GOT3 (cell line): ENCODE measurements at places on chromosomes 2 and 18.

DNA sequence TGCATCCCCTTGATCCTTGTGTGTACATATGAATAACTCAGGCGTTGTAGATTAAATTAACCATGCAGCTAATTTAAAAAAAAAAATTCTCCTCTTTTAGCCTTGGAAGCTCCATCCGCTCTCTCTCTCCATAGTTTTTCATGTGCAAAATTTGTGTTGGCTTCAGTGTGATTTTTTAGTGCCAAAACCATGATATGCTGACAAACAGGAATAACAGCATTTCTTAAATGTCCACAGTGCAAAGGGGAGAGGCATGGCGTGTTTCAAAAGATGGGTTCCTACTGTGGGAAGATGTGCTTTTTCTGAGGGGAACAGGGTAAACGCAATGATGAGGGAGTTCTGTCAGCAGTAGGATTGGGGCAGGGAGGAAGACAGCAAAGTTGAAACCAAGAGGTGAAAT lies 247.0 kb downstream of the ICOS start:
- DNase-seq, result no peak

- DNase-seq, result no peak
Observed at GRCh38 chr18:44871771-44872170, 191.1 kb downstream of the SETBP1 start.

DNA sequence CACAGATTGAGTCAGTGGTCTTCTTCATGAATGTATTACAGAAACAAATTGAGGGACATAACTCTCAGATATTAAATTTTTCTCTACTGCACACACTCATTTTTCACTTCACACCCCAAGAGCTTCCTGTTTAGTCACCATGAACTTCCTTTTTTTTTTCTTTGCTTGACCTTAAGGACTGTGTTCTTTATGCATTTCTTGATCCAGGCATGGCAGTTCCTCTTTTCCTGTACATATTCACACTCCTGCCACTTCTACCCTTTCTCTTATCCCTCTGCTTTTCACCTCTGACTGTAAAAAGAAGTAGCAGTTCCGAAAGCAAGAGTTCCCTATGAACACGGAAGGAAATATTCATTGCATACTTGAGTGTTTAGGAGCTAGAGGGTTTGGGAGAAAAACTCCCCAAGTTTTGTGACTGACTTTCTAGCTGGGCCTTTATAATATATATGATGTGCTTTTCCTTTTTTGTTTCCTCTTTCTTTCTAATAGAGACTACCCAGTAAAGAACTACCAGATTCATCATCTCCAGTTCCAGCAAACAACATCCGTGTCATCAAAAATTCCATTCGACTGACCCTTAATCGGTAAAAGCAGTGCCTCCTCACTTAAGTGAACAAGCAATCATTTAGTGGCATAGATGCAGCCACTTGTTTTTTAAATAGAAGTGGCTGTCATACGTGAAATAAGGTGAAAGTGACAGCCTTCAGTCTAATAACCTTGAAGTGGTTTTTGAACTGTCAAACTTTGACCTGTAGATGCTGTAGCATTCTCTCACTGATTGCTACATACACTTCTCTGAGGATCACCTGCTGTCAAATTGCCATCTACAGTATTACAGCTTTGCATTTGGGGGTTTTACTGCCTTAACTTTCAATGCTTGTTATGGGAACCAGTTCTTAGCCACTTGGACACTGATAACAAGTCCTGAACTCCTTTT lies 40.8 kb downstream of the PAPOLG start:
- no peak for DNase-seq

DNA sequence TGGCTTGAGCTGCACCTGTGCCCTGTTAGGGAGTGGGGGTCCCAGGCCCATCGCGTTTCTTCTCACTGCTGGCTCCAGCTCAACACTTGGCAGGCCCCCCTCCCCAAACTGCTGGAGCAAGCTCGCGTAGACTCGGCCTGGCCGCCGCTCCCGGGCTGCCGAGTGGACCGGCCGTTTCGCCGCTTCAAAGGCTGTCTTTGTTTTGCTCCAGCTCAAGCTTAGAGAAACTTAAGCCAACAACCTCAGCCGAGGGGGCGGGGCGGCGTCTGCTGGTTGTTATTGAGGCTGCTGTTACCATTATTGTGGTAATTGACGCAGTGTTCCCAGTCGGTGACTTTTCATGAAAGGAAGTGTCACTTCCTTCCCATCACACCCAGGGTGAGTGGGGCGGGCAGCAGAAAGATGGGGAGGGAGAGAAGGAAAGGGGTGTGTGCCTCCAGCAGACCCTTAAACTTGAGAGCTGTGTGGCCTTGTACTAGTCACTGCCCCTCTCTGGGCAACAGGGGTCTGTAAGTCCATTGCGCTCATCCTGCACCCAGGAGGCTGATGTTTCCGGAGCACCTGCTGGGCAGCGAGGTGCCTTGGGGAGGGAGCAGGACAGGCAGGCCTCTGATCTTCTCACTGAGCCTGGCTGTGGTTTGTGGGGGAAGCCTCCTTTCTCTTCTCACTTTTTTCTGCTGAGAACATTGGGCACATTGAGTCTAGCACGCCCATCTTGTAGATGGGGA lies 2.1 kb downstream of the ARID5A start:
- no peak for DNase-seq

DNA sequence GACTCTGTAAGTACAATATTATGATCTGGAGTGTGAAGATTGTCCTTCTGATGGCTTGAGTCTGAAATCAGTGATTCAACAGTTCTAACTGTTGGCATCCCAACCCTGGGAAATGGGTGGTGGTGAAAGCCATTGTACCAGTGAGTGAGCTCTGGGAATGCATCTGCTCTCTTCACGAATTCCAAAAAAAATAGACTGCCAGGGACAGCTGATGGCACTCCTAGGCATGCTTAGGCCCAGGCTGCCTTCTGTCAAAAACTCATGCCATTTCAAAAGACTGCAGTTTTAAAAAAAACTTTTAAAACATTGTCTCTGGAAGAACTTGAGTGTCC lies 20.3 kb downstream of the OXER1 start:
- no peak for DNase-seq

DNA sequence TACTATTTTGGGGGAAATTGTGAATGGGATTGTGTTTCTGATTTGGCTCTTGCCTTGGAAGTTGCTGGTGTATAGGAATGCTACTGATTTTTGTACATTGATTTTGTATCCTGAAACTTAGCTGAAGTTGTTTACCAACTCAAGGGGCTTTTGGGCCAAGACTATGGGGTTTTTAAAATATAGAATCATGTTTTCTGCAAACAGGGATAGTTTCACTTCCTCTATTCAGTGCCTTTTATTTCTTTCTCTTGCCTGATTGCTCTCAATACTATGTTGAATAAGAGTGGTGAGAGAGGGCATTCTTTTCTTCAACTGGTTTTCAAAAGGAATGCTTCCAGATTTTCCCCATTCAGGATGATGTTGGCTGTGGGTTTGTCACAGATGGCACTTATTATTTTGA lies 1383.8 kb upstream of the ACVR2A start:
- no peak for DNase-seq

DNA sequence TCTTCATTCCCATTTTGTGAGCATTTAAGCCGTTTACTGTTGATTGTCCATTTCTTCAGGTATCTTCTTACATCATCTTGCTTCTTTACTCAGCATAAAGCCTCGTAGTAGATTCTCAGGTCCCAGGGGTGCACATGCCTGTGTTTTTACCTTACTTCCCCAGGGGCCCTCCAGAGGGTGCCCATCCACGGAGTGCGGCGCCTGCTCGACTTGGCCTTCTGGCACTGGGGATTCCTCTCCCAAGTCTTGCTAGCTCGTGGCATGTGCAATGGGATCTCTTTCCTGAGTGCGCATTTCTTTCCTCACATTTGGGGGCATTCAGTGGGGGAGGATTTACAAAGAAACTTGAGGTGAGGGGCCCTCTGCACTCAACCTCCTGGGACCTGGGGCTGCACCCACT lies 148.1 kb downstream of the AGAP1 start:
- DNase-seq, result no peak

GRCh38 chr2:233462202-233462785 lies 104.3 kb downstream of the USP40 start:
- DNase-seq, result no peak

- no peak for DNase-seq
Observed at GRCh38 chr2:51981783-51982182, 949.9 kb upstream of the NRXN1 start.

- no peak for DNase-seq
Observed at GRCh38 chr18:13361431-13361830, 142.9 kb downstream of the LDLRAD4 start.

- DNase-seq, result no peak
Observed at GRCh38 chr2:160208655-160209515, 8.8 kb upstream of the ITGB6 start.

DNA sequence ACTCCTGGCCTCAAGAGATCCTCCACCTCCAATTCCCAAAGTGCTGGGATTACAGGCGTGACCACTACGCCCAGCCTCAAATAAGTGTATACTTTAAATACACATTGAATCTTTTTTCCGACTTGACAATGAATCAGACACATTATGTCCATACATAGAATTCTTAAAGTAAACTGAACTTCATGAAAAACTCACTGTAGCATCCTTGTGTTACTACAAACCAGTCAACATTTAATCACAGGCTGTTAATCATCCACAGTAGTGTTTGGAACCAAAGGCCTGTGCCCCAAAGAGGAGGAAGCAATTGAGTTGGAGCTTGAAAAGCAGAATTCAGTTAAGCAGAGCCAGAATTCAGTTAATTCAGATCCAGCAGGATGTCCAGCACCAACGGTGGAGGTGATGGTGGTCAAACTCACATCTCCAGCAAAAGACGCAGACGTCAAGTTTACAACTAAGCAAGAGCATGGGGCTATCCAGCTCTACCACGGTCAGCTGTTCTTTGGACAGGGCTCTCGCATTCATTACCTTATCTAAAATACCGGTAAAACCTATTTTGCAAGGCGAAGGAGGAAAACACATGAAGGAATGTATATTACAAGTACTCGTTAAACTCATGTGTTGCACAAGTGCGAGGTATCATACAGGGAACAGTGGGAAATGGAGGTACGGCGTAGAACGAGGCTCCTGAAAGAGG lies 1.2 kb downstream of the SLC39A6 start:
- DNase-seq, result no peak

GRCh38 chr2:151470556-151470955 lies 60.9 kb downstream of the RIF1 start:
- DNase-seq, result no peak

DNA sequence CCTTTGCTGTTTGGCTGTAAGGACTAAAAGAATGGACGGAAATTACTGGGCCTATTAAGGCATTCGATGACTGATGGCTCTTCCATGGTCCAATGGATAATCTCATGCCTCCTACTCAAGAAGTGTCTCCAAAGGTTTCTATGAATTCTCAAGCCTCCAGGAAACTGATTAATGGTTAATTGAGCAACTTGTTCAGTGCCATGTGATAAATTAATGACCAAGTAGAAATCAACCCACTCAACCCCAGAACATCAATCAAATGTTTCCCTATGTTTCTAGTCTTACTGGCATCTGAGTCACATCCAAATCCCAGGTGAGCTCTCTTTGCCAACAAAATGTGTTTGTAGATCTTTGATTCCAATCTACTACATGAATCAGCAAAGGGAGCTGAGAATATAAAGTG lies 103.6 kb downstream of the NXPH2 start:
- no peak for DNase-seq

- DNase-seq, result no peak
Observed at GRCh38 chr2:105114551-105114950, 76.7 kb downstream of the MRPS9 start.

DNA sequence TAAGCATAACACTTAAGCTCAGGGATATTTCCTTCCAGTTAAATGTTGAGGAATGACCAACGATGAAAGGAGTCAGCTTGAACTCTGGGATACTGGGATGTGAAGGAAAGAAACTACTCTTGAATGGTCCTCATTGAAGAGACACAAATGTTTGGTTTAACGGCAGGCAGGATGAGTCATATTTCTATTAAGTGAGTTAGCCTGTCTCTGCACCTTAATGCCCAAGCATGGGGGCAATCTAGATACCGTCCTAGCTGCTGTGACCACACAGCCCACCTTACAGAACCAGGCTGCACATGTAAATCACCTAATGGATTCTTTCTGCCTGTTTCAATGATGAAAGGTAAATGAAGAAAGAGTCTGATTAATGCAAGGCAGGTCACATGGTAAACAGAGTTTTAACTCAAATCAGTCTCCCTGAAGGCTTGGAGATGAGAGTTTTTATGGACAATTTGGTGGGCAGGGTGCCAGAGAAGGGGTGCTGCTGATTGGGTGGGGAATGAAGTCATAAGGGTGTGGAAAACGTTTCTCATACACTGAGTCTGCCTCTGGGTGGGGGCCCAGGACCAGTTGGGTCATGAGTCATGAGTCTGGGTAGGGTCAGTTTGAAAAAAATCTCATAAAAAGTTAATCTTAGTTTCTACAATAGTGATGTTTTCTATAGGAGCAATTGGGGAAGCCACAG lies 144.6 kb upstream of the MMADHC start:
- no peak for DNase-seq

- DNase-seq, result no peak
Observed at GRCh38 chr2:64982311-64982857, 6.8 kb upstream of the SLC1A4 start.

GRCh38 chr2:106358081-106358480 lies 110.1 kb downstream of the RGPD3 start:
- DNase-seq, result no peak

DNA sequence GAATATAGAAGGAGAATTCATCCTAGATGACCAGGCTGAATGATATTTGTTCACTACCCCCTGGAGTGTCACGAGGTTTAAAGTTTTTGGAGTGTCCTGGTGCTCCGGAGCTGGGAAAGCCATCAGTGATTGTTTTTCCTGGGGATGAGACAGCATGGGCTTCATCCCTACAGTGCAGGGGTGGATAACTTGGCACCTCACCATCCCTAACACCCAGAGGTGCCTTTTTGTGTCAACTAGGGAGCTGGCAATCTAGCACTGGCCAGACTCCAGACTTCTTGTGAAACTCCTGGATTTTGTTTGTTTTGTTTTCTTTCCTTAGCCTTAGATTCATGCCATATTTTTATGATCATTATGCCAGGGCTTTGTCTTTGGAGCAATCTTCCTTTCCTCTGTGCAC lies 164.8 kb downstream of the PRKCE start:
- DNase-seq, result no peak

DNA sequence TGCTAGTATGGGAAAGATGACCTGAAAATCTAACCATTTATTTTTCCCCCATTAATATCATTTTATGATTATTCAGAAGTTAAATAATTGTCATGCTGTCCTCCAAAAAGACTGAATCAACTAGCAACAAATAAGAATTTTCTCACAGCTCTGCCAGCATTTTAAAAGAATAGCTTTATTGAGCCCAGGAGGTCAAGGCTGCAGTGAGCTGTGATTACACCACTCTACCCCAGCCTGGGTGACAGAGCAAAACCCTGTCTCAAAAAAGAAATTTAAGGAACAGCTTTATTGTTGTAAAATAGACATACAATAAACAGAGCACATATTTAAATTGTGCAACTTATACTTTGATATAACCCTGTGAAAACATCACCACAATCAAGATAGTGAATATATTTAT lies 24.8 kb upstream of the IL1A start:
- no peak for DNase-seq
